ENCODE measurements at places on chromosomes 4 and X. TPM values are rescaled to one million over a fixed set of nuclear protein-coding genes. Genes with fewer than 3 reads are reported as not detected.

Gene BRS3
- not detected for total RNA-seq

DNA sequence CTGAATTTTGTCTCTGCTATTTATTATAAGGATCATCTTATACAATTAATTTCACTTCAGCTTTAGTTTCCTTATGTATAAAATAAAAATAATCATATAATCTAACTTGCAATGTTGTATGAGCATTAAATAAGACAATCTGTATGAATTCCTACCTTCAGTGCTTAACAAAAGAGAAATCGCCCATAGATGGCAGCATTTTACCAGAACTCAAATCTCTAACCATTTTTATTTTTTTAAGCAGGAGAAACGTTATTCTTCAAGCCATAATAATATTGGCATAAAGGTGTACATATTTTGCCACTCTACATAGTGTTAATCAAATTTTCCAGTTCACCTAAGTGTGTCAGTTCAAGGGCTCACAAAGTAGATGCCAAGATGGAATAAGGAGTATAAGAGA, 78.8 kb downstream of the TMEM47 start:
- H3K36me3 ChIP-seq = no peaks in the 10 kb centered on the region
- H3K4me3 ChIP-seq = no peak overlapping the region
- DNase-seq = no peak
- H3K4me1 ChIP-seq = no peaks in the 10 kb centered on the region
- H3K27me3 ChIP-seq = no peaks in the 10 kb centered on the region

Gene MAGEE1
- total RNA-seq = 4.9 TPM

DNA sequence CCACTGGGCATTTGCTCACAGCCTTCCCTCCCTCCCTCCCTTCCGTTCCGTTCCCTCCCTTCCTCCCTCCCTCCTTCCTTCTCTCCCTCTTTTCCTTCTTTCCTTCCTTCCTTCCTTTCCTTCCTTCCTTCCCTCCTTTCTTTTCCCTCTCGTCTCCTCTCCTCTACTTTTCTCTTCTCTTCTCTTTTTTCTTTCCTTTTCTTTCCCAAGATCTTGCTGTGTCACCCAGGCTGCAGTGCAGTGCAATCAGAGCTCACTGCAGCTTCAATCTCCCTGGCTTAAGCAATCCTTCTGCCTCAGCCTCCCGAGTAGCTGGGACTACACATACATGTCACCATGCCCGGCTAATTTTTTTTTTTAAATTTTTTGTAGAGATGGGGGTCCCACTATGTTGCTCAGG, 26.7 kb upstream of the ING2 start:
- H3K4me1 ChIP-seq = no peaks in the 10 kb centered on the region
- H3K36me3 ChIP-seq = no peaks in the 10 kb centered on the region
- H3K27me3 ChIP-seq = no peaks in the 10 kb centered on the region
- DNase-seq = no peak
- no peak overlapping the region for H3K27ac ChIP-seq
- no peak overlapping the region for H3K4me3 ChIP-seq

DNA sequence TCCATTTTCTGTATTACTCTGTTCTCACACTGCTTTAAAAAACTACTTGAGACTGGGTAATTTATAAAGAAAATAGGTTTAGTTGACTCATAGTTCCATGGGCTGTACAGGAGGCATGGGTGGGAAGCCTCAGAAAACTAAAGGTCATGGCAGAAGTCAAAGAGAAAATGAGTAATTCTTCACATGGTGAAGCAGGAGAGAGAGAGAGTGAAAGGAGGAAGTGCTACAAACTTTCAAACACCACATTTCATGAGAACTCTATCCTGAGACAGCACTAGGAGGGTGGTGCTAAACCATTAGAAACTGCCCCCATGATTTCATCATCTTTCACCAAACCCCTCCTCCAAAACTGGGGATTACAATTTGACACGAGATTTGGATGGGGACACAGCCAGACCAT, 108.0 kb upstream of the PBDC1 start:
- H3K27me3 ChIP-seq = peaks cover 2% of the 10 kb centered on the region
- no peaks in the 10 kb centered on the region for H3K36me3 ChIP-seq
- peak; percentile 22 for DNase-seq
- H3K4me1 ChIP-seq = peaks cover 8% of the 10 kb centered on the region

Data from activated CD8-positive, alpha-beta T cell treated with anti-CD3 and anti-CD28 coated beads for 36 hours (primary cell).